ENCODE measurements at places on chromosomes 4 and X.

DNA sequence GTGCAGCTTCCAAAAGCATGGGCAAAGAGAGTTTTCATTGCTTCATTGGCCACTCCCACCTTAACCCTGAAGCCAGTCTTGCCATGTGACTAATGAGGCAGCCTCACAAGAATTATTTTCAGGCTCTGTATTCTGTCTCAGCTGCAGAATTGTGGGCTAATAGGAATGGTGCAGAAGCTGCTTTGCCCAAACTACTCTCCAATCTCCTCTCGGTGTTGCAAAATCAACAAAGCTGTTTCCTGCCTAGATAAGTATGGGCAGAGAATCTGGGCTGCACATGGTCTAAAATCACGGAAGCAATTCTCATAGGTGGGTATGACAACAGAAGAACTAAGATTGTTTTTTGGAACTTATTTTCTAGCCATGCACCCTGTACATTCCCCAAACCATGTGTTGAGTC lies 31.4 kb downstream of the PPP1R2C start:
- DNase-seq: no peak

GRCh38 chrX:134258202-134258601 lies 21.2 kb downstream of the CCDC160 start:
- DNase-seq: no peak

DNA sequence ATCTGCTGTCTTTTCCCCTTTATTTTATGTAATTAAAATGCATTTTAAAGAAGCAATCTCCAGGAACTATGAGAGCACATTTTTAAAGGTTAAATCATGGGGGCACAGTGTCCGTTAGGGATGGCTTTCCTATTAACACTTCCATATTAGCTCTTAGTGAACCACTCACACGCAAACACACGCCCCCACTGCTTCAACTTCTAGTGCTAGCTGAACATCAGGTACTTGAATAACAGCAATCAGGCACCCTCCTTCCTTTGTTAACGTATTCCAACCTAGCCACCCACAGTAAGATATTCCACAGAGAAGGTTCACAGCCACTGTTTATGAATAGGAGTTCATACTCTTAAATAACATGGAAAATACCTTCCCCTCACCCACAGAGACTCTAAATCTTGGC lies 9.3 kb downstream of the TMEM255A start:
- no peak for DNase-seq

DNA sequence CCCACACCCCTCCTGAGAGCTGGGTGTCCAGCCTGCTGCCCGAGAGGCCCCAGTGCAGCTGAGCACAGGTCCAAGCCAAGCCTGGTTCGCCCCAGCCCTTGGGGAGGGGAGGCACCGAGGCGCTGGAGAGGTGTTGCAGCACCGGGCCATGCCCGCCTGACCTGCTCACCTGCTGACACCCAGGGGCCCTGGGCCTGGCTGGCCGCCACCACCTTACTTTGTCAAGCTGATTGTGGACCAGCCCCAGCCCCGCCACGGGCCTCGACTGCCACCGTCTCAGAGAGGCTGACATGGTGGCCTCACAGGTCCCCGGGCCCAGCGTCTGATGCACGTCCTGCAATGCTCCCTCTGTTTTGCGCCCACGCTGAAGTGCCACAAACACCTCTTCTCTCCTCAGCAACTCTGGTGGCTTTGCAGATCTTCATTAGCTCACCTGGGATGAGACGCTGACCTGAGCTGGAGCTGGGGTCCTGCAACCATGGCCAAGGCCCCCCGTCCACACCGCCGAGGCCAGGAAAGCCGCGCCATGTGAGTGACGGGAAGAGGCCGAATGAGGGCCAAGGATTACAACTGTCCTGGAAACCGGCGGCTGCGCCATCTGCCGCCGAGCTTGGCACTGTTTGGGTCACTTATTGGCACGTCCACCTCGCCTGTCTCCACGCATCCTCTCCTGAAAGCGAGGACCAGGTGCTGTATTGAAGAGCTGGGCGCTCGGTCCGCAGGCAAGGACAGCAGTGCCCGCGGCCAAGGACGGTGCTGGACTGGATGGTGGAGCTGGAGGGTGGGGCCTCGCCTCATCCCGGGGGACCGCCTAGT lies 7.6 kb downstream of the CPLX1 start:
- DNase-seq: no peak

- DNase-seq: no peak
Measured at GRCh38 chrX:46599051-46599560, 25.5 kb downstream of the CHST7 start.

DNA sequence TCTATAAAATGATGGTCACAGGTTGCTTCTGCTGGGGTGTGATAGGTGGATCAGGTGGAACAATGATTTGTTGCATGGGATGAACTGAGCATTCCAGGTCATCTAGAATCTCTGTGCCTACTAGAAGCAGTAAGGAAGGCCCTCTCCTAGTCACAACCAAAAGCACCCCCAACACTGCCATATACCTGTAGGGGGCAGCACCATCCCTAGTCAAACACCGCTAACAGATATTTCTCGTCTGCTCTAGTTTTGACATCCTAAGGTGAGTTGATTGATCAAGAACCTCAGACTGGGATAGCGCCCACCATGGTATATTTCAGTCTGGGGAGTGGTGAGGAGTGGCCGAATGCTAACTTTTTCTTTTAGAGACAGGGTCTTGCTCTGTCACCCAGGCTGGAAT lies 160.2 kb downstream of the NHS start:
- DNase-seq: peak; percentile 2

GRCh38 chr4:156113138-156113765 lies 159.6 kb upstream of the CTSO start:
- no peak for DNase-seq

DNA sequence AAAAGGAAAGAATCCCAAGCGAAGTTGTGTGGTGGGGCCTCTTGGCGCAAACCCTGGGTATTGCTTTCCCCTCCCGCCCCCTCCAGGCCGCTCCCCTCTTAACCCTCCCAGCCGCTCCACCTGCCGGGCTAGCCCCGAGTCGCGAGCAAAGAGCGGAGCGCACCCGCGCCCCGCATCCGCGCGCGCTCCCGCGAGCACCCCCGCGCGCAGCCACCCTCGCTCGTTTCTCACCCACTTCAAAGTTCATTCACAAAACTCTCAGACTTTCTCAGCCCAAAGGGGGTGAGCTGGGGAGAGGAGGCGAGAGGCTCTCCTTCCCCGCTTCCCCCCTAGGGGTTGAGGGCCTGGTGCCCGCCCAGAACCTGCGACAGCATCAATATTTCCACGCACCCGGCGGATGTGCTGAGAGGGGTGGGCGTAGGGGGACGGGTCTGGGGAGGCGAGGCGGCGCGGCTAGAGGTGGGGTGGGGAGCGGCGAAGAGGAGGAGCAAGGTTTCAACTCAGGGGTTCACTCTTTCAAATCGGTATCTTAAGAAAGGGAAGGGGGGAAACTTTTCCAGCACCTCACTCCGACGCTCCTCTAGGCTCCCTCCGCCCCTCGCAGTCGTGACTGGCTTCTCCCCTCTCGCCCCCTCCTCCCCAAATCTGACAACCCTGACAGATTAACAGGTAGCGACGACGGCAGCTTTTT lies 1.8 kb downstream of the MAML3 start:
- DNase-seq: peak; percentile 46

- DNase-seq: no peak
Measured at GRCh38 chrX:56766554-56767347, 37.7 kb downstream of the NBDY start.

DNA sequence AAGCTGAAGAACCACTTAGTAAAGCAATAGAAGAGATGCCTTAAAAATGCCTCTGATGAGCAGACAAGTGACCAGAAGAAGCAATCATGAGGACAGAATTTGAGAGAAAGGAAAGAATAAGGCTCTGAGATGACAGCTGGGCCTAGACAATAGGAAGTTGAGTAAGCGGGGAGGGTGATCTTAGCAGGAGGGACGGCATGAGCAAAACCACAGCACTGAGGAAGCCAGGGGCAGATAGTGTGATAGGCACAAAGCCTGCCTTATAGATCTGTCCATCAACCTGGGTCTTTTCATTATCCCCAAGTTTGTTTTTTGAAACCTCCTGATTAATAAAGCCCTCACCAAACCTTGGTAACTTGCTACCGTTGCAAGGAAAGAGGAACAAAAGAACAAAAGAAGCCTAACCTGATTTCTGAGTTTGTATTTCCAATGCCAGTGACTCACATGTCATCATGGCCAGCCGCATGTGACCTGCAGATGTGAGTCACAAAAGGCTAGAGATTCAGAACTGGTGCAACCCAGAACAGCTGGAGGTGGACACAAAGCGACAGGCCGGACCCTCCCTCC lies 55.7 kb upstream of the PPARGC1A start:
- DNase-seq: no peak

- no peak for DNase-seq
Measured at GRCh38 chrX:133980406-133980805, 5.0 kb downstream of the GPC3 start.

GRCh38 chrX:133335027-133335426 lies 80.3 kb downstream of the GPC4 start:
- DNase-seq: no peak

DNA sequence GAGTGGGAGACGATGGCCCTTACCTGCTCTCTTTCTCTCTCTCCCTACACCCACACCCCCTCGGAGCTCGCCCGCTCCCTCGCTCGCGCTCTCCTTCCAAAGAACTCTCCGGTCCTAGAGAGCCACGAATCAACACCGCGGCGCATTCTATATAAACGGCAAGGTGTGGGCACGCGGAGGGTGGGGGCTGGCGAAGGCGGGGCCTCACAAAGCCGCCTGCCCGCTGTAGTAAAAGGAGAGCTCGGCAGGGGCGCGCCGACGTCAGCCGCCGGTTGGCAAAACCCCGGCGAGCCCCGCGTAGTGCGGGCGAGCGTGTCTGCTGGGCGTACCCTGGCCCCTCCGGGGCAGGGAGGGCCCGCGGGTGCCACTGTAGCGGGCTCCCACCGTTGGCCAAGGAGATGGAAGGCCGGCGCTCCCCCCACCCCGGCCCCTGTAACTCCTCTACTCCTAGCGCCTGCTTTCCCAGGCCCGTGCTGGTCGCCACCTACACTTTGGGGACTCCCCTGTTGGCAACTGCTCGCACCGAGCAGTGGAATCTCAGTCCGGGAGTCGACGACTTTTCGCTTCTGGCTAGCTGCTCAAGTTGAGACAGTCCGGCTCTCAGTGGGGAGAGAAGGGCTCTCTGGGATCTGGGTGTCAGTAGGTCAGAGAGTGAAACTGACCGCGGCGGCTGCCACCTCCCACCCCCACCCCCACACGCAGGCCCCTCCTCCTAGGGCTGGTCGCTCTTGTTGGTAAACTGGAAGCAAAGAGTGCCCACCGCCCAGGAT lies 325.5 kb upstream of the F9 start:
- DNase-seq: no peak

DNA sequence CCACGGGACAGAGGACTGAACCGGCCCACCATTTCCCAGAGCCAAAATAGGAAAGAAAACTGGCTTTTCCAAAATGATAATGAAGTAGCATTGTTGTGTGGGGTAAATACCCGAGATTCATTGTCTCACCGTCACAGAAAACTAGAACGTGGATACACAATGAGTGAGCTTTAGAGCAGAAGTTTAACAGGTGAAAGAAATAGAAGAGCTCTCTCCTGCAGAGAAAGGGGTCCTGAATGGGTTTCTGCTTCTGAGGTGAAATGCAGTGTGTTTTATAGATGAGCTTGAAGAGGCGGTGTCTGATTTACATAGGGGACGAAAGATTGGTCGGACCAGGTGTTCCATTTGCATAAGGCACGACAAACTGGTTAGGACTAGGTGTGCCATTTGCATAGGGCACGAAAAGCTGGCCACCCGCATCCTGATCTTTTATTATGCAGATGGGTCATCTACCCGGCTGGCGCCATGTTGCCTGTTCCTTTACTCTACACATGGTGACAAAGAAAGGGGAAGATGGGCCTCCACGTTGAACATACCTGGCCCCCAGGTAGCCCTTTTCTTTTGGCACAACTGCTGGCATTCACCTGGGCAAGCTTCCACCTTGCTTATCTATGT lies 118.1 kb downstream of the ATXN3L start:
- no peak for DNase-seq

- no peak for DNase-seq
Measured at GRCh38 chr4:147683188-147683591, 773 bp downstream of the PRMT9 start.

GRCh38 chr4:122700178-122700725 lies 32.3 kb upstream of the BBS12 start:
- no peak for DNase-seq

DNA sequence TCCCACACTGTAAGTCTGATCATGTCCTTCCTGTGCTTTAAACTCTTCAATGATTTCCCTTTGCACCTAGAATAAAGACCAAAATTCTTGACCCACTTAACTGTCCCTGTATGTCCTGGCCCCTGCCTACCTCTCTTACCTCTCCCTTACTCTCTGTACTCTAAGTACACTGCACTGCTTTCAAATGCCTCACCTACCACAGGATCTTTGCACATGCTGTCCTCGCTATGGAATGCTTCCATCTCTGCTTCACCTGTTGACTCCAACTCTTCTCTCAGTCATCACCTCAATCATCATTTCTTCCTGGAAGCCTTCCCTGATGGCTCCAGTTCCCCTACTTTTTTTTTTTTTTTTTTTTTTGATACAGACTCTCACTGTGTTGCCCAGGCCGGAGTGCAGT lies 29.0 kb upstream of the SEPTIN6 start:
- no peak for DNase-seq

DNA sequence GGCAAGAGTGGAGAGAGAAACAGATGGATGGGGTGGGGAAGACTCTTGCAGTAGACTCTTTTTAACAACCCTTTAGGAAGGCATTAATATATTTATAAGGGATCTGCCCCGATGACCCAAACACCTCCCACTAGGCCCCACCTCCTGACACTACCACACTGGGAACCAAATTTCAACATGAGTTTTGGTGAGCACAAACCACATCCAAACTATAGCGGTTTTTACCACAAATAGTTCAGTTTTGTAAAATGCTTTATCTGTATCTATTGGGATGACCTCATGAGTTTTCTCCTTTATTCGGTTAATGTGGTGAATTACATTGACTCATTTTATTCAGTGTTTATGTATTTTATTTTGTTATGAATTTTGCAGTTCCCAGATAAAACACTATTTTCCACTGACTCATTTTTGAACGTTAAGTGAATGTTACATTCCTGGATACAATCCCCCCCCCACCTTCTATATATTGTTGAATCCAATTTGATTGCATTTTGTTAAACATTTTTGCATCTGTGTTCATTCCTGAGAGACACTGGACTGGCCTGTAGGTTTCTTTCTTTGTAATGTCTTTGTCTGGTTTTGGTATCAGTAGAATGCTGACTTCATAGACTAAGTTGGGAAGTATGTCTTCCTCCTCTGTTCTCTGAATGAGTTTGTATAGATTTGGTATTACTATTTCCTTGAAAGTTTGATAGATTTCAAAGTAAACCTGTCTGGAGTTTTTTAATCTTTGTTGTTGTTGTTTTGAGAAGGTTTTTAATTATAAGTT lies 13.9 kb upstream of the CPLX1 start:
- DNase-seq: no peak

Measured in stimulated activated CD4-positive, alpha-beta T cell treated with anti-CD3 and anti-CD28 coated beads, TNF-alpha, amount 100 ng/mL, for 4 hours (primary cell).